ENCODE measurements at places on chromosomes 6 and 20.
A peak's percentile ranks its signal among the peaks of the same experiment; 100 is the strongest.

DNA sequence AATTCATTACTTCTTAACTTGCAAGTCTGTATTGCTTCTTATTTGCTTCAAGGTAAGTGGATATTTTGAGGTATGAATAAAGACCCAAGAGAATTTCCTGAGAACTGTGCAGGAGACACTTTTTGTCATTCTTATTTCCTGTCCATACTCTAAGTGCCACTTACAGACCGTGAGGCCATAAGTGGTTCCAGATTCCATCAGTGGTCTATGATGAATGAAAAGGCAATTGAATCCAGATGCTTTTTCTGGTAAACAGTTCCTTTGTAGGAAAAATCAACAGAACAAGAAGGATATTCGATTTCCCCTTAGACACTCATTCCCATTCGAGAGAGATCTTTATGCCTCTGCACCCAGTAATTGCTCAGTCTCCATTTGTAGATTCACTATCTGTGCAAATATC lies 58.3 kb upstream of the PDE10A start:
- no peak for DNase-seq

DNA sequence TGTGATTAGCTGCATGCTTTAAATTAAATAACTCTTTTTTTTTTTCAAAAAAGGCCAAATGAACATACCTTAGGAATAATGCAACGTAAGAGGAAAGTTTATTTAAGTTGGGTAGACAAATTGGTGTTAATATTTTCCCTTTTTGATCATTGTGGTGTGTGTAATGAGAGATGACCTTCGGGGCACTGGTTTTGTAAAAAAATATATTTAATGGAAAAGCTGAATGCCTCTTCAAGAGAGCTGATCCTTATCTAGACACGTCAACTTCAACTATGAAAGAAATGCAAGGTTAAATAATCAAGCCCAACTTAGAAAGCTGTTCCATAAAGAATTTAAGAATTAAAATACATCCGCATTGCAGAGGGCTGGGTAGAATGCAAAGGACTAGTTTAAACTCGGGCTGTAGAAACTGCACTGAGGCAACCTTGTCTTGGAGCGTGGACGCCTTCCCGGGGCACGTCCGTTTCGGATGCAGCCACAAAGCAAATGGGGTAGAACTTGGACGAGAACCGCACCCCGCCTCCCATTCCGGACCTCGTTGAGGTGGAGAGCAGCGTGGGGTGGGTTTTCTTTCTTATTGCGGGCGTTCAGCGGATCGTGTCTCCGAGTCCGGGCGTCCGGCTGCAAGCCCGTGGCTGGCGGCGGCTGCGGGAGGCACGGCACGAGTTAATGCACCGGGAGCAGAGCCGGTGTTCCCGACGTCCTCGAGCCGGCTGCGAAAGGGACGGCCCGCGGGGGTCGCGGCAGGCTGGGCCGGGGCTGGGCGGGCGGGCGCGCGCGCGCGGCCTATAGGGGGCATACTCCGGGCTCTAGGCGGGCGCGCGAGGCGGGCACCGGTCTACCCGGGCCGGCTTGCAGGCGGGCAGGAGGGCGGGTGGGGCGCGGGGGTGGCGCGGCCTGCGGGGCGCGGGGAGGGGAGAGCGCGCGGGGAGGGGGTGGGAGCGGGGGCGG lies 1.9 kb downstream of the JARID2 start:
- DNase-seq, result peak; percentile 72

- no peak for DNase-seq
These were observed 61.6 kb upstream of the SNX9 start for GRCh38 chr6:157761331-157761921.

DNA sequence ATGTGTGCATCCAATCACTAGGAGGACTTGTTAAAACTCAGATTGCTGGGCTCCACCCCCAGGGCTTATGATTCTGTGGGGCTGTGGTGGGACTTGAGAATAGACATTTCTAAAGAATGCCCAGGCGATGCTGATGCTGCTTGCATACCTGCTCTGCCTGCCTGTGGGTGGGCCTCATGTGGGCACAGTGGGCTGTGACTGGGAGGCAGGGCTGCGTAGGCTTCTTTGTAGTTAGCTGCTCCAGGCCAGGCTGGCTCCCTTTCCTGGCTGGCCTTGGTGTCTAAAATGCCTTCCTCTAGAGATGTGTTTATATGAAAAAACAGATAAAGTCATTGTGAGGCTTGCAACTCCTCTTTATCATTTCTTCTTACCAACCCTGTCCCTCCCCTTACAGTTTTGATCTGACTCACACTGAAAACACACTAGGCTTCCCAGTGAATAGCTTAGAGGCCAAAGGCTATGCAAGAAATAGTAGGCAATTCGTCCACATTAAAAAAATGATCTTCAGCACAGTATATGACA lies 495.5 kb upstream of the MAP3K7 start:
- no peak for DNase-seq

- DNase-seq, result no peak
These were observed 99.4 kb downstream of the EYA4 start for GRCh38 chr6:133340557-133340956.

- no peak for DNase-seq
These were observed 98.1 kb upstream of the MARCKS start for GRCh38 chr6:113758826-113759574.

GRCh38 chr6:2244261-2245102 lies 923 bp downstream of the GMDS start:
- DNase-seq, result peak; percentile 24

DNA sequence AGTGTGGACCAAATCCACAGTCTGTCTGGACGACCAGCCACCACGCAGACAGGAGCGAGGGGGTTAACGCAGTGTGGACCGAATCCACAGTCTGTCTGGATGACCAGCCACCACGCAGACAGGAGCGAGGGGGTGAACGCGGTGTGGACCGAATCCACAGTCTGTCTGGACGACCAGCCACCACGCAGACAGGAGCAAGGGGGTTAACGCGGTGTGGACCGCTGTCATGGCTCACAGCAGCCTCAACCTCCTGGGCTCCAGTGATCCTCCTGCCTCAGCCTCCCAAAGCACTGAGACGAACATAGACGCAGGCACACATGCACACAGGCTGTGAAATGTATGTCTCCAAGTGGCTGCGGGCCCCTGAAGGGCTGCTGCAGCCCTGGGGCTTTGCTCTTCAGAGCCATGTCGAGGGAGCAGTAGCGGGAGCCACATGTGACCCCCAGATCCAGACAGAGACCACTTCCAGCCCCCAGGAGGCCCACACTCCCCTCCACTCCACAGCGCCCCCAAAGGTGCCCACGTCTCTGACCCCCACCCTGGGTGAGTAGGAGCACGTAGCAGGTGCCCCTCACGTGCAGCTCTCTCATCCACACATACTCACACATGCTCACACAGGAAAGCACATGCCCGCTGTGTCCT lies 98.1 kb downstream of the YTHDF1 start:
- no peak for DNase-seq

DNA sequence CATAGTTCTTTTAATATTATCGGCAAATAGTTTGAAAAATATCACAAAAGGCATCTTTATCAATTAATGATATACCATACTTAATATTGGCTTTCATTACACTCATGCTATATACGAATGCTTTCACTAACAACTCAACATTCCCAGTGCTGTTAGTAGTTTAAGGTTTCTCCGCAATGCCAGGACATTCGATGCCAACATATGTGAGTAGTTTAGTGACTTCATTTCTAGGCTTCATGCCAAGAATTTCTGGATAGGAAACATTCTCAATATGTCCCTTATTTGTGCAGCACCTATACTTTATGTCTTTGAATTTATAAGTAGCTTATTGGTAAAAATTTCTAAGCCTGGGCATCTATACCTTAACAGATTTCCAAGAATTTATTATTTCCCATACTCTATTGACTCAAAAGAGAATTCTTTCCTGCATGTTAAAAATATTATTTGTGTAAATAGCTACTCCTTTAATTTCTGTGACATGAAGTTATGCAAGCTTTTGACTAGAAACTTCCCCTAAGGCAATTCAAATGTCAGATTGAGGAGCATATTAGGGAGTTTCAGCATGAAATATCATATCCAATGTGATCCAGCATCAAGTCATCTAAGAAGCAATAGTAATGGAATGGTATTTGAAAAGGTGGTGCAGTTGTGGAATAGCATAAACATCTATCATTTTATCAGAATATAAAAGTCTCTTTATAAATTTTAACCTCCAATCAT lies 236.0 kb upstream of the STXBP5 start:
- DNase-seq, result no peak

DNA sequence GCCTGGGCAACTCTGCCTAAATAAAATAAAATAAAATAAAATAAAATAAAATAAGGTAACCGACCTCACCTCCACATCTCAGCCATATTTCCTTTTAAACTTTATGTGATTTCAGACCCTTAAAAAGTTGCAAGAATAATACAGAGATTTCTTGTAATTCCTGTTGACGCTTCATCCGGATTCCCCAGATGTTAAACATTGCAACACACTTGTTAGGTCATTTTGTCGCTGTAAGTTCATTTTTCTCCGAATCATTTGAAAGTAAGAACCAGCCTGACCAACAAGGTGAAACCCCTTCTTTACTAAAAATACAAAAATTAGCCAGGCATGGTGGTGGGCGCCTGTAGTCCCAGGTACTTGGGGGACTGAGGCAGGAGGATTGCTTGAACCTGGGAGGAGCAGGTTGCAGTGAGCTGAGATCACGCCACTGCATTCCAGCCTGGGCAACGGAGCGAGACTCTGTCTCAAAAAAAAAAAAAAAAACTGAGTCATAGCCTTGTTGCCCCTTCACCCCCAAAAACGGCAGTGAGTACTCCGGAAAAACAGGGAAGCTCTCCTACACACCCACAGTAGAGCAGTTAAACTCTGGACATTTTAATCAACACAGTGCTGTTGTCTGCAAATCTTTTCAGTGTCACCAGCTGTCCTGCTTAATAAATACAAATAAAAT lies 5.9 kb downstream of the PYGB start:
- DNase-seq, result no peak

DNA sequence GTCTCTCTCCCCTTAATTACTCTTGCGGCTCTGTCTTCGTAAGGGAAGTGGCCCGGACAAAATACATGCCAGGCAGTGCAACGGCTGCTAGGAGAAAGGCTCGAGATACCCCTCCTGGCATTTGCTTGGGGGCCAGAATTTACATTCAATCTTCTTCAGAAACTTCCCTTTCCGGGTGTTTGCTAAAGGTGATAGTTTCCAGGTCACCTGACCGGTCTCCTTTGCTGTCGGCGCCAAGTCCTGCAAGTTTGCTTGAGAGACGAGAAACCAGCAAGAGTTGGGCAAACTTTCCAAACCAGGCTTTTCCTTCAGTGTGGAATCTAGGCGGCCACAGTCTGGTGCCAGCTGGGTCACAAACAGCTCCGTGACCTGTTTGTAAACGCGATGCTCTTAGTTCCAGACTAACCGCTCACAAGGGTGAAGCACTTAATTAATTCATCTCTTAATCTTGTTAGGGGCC lies 563 bp upstream of the SRSF3 start:
- peak; percentile 74 for DNase-seq

DNA sequence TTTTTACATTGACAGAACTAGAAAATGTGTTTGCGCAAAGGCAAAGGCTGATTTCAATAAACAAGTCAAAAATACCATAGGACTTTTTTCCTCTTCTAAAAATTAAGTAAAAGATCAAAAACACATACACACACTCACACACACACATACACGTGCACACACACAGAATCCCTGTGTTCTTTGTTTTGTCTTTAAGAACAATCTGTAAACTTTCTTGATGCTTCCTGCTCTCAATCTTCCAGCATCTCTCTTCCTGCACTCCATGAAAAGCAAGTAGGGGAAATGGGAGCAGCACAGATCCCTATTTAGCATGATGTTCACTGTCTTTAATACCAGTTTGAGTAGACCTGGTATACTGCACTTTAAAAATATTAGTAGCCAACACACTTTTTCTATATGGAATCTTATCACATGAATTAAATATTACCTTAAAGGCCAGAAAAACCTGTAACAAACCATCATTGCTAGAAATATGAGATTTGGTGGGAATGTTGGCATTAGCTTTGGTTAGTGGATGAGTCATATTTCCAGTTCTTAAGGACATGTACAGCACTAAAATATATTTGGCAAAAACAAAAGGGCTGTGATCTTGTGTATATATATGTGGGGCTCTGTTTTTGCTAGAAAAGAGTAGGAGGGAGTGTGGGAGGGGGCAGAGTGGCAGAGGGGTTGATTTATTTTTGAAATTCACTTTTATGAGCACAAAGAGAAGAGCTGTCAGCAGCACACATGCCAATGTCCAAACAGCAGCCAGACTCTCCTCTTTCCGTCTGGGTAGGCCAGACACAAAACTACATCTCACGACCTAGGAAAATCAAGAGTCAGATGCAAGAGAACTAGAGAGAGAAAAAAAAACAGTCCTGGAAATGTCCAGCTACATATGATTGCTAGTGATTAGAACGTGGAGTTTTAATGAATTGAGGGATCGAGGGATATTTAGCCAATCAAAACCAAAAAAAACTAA lies 4.6 kb downstream of the PTPRK start:
- no peak for DNase-seq

GRCh38 chr20:52983726-52984450 lies 11.7 kb downstream of the TSHZ2 start:
- DNase-seq, result no peak

DNA sequence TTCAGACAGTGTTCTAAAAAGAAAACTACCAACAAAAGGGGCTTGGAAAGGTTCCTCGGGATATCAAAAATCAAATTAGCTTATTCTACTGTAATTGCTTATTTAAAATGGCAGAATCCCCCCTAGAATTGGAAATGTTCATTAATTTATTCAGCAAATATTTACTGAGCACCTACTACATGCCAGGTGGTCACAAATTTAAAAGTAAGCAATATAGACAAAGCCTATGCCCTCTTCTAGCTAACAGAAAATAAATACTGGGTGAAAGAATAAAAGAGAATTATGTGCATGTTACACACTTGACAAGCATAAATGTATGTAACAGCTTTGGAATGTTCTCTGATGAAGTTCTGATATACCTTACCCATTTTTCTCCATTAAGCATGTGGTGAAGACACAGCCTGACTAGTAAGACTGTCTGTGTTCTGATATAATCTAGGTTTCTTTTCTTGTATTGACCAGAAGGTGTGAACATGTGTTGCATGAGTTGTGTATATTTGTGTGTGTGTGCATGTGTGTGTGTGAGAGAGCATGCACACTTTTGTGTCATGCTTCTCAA lies 606.7 kb upstream of the CITED2 start:
- no peak for DNase-seq

- DNase-seq, result no peak
These were observed 27.8 kb downstream of the ELOVL5 start for GRCh38 chr6:53320964-53321363.

GRCh38 chr20:58408603-58409246 lies 19.7 kb downstream of the VAPB start:
- DNase-seq, result no peak

- no peak for DNase-seq
These were observed 99.0 kb downstream of the TAF4 start for GRCh38 chr20:61966492-61967244.

GRCh38 chr6:140677781-140678528 lies 1303.5 kb upstream of the CITED2 start:
- DNase-seq, result no peak

DNA sequence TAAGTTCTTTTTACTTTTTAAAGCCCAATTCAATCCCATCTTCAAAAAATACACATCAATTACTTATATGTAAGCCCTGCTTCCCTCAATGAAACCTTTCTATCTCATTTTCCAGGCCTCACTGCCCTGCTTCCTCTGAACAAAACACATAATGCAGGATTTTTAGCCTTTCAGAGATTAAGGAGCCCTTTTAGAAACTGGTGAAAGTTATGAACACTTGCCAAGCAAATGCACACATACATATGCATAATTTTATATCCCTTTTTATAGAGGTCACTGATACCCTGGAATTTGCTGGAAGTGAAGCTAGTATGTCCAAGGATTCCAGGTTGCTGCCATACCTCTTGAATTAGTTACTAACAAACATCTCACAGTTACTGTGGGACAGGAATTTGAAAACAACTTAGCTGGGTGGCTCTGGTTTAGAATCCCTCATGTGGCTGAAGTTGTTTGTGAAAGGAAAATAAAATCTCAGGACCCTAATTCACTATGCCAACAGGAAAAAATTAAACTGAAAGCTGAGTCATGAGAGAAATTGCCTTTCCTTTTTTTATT lies 75.8 kb downstream of the UBE3D start:
- DNase-seq, result no peak
